ENCODE measurements at places on chromosomes 6 and 20.

GRCh38 chr6:37039958-37040357 lies 34.5 kb downstream of the FGD2 start:
- DNase-seq, result no peak

GRCh38 chr20:15597306-15597705 lies 975.9 kb downstream of the KIF16B start:
- DNase-seq, result no peak

GRCh38 chr6:88517737-88518136 lies 351.6 kb upstream of the CNR1 start:
- no peak for DNase-seq

DNA sequence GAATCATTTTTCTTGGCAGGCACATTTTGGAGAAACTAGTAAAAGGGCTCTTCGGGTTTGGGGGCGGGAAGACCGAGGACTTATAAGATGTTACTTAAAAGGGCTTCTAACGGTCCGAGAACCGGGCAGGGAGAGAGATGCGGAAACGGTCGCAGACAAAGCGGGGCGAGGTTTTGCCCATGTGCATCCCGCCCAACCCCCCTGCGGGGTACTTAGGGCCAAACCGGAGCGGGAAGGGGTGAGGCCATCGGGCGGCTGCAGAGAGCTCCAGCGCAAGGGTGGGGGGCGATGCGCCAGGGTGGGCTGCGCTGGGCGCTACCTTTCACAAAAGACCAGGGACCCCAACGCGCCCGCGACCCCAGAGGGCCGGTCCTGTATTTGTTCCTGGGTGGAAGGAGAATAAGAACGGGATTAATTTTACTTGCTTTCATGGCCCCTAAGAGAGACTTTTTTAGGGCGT lies 616 bp downstream of the TUBB start:
- DNase-seq, result peak; percentile 44

- DNase-seq, result no peak
Observed at GRCh38 chr20:35279040-35279439, 1.1 kb upstream of the MMP24OS start.

DNA sequence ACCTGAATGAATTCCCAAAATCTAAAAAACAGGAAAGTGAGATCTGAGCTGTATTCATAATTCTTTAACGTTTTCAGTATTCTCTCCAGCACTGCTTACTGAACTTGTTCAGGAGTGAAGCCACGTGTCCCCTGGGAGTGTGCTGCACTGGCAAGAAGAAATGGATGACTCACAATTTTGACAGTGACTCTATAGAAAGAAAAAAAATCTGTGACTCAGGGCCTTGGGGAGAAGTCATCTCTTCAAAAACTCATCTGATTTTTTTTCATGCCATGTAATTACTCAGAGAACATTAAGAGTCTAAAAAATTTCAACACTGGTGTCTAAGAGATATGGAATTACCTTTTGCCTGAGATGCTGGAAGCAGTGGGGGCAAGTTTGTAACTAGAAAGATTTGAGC lies 39.7 kb downstream of the ANKEF1 start:
- DNase-seq, result peak; percentile 93

GRCh38 chr6:65416621-65417020 lies 290.4 kb downstream of the EYS start:
- DNase-seq, result no peak

- DNase-seq, result peak; percentile 87
Observed at GRCh38 chr6:163356324-163356723, 58.2 kb upstream of the QKI start.

DNA sequence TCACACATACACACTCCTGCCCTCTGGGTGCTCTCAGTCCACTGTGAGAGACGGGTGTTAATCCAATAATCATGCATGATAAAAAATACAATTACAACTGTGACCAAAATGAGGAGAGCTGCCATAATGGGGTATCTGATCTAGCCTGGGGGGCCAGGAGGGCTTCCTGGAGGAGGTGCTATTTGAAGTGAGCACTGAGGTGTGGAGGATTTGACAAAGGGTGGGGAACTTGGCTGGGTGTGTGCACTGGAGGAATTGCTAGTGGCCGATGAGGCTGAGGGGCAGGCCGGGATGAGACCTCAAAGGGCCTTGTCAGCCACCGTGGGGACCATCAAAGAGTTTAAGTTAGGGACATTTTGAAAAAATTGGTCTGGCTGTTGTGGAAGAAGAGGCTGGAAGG lies 34.8 kb downstream of the VSTM2L start:
- no peak for DNase-seq

- no peak for DNase-seq
Observed at GRCh38 chr6:11551053-11551452, 13.5 kb downstream of the TMEM170B start.

DNA sequence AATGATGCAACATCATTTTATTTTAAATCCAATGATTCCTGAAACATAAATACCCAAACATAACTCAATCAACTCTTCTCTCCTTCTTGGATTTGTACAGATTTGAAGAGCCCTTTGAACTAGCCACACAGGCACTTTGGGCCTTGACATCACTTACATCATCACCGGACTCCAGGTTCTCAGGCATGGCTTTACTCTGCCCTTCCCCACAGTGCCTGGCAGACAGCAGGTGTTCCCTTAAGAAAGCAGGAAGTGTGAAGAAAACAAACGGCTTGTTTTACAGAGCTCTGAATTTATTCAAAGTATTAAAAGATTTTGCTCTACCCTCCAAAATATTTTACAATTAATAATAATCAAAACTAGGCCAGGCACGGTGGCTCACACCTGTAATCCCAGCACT lies 54.8 kb upstream of the GCM1 start:
- DNase-seq, result no peak

DNA sequence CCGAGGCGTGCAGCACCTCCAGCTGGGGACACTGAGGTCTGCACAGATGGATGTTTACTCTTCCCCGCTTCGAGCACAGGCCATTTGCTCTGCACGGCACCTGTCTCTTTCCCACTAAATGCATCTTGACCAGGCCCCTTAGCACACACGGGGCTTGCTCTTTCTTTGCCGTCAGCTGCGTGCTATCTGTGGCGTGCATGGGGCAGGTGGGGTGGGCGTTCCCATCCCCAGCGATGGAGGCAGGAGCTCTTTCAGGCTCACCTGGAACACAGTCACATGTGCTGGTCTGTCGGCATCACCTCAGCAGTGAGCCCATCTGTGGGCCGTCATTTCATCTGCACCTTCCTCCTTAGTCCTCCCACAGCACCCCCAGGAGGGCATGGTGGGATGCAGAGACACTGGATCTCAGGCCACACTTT lies 35.1 kb downstream of the RBM38 start:
- DNase-seq, result no peak

GRCh38 chr20:8388141-8388540 lies 256.1 kb downstream of the PLCB1 start:
- DNase-seq, result peak; percentile 84

GRCh38 chr6:44298055-44298803 lies 14.9 kb downstream of the AARS2 start:
- DNase-seq, result no peak

- DNase-seq, result peak; percentile 10
Observed at GRCh38 chr20:15836634-15837033, 736.6 kb downstream of the KIF16B start.

- DNase-seq, result no peak
Observed at GRCh38 chr6:56021943-56022342, 146.6 kb upstream of the BMP5 start.

- DNase-seq, result no peak
Observed at GRCh38 chr20:50663095-50663821, 28.1 kb downstream of the RIPOR3 start.
